ENCODE measurements at places on chromosomes 11 and 22.

DNA sequence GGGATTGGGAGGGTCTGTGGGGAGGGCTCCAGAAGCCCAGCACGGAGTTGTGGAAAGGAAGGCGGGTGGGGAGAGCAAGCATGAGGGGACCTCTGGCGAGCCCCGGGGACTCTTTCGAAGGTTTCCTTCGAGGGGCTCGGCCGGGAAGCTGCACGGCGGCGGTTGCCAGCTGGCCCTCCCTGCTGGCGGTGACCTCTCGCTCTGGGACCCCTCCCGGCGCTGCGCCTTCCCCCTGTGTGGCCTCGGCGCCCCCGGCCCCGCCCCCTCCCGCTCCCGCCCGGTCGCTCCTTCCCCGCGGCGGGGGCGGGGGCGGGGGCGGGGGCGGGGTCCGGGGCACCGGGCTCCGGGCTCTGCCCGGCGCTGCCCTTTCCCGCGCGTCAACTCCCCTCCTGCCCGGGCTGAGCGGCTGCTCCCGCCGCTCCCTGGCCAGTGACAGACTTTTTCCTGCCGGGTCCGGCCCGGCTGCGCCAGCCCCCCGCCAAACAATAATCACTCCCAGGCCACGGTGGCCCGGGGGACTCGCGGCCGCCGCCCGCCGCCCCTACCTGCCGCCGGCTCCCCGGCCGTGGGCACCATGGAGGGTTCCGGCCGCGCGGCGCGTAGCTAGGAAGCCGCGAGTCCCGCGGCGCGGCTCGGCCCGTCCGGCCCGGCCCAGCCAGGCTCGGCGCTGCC lies 941 bp downstream of the CLCF1 start:
- DNase-seq = no peak

GRCh38 chr11:67581469-67581868 lies 2.1 kb upstream of the GSTP1 start:
- no peak for DNase-seq

DNA sequence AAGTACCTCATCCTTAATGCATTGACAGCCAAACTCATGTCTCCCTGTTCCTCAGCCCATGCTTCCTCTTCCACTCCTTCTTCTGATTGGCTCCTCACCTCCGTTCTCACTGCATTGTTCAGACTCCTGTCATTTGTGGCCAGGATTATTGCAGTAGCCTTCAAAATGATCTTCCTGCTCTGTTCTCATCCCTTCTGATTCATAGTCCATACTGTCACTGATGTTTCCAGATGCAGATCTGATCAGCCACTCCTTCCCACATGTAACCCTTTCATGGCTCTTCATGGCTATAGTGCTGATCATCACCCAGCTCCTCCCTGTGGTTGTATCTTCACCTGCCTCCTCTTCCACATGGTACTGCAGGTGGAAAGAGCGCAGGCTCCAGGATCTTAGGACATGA lies 71.7 kb downstream of the DEPDC5 start:
- DNase-seq = no peak

DNA sequence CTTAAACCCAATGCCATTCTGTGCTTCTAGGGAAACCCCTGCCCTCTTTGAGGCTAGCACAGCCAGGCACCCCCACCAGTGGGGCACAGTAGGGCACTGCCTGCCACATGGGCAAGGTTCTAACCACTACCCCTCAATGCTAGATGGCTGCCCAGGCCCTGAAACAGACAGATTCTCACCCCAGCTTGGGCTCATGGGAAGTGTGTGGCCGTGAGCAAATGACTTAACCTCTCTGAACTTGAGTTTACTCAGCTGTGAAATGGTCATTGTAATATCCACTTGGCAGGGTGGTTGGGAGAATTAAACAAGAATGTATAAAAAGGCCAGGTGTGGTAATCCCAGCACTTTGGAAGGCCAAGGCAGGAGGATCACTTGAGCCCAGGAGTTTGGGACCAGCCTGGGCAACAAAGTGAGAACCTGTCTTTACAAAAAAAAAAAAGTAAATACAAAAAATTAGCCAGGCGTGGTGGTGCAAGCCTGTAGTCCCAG lies 22.4 kb downstream of the C22orf23 start:
- no peak for DNase-seq

DNA sequence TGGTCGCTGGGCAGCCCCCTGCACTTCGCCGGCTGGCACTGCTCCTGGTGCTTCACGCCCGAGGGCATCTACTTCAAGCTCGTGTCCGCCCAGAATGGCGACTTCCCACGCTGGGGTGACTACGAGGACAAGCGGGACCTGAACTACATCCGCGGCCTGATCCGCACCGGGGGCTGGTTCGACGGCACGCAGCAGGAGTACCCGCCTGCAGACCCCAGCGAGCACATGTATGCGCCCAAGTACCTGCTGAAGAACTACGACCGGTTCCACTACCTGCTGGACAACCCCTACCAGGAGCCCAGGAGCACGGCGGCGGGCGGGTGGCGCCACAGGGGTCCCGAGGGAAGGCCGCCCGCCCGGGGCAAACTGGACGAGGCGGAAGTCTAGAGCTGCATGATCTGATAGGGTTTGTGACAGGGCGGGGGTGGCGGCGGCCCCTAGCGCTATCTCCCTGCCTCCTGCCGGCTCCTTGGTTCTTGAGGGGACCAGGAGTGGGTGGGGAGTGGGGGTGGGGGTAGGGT lies 13.5 kb upstream of the MIEF1 start:
- DNase-seq = no peak

DNA sequence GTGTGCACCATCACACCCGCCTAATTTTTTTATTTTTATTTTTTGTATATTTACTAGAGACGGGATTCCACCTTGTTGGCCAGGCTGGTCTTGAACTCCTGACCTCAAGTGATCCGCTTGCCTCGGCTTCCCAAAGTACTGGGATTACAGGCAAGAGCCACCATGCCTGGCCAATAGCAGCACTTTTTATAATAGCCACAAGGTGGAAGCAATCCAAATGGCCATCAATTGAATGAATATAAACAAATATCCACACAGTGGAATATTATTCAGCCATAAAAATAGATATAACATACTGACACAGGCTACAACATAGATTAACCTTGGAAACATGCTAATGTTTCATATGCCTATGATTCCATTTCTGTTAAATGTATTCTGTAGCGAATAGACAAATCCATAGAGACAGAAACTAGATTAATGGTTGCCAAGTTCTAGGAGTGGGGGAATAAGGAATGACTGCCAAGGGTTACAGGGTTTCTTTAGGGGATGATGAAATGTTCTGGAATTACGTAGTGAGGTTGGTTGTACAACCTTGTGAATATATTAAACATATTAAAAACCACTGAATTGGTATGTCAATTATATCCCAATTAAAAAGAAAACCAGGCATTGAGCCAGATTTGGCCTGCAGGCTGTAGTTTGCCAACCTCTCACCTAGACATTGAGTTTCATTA lies 4.8 kb downstream of the VPS51 start:
- no peak for DNase-seq

DNA sequence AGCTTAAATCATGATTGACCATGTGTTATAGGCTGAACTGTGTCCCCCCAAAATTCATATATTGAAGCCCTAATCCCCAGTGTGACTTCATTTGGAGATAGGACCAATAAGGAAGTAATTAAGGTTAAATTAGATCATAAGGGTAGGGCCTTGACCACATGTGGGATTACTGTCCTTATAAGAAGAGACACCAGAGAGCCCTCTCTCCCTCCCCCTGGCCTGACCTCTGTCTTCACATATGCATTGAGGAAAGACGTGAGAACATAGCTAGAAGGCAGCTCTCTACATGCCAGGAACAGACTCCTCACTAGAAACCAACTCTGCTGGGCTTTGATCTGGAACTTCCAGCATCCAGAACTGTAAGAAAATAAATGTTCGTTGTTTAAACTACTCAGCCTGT lies 13.6 kb upstream of the NUP50 start:
- no peak for DNase-seq
